Stimulated activated CD8-positive, alpha-beta memory T cell treated with anti-CD3 and anti-CD28 coated beads, Interleukin-7, amount 100 ng/mL, for 24 hours (primary cell): ENCODE measurements at places on chromosomes 4 and X.

- DNase-seq, result no peak
Measured at GRCh38 chr4:183828125-183828524, 77.0 kb upstream of the STOX2 start.

DNA sequence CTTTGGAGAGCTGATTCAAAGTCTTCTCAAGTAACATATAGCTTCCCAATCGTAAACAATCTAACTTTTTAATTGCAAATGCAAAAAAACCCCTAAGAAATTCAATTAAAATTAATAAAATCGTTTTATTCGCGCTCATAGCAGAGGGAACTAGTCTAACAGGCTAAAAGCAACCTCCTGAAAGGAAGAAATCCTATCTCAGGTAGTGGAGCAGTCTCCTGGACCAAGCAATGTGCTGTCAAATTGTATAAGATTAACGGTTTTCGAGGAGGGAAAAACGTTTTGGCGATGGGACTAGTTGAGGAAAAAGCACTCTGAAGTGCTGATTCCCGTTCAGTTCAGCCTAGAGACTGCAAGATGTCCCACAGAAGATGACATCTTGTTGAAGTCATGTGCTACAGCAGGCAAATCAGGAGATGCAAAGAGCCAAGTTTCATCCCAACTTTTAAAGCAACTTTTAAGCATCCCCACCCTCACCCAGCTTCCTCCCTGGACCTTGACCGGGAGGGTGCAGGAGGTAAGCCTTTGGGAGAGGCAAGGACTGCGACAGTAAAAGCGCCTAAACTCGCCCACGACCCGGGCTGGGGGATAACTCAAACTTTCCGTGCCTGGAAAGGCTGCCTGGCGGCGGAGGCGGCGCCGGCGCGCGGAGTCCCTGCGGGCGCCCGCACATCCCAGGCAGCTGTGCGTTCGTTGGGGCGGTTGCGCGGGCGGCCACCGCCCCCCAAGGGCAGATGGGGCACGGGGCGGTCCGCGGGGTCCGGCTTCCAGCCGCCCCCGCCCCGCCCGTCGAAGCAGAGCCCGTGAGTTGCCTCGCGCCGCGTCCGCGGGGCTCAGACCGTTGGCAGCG lies 784 bp downstream of the MAP7D3 start:
- no peak for DNase-seq

- DNase-seq, result no peak
Measured at GRCh38 chr4:164748375-164748774, 5.6 kb upstream of the SMIM31 start.

GRCh38 chr4:110154582-110154981 lies 43.8 kb downstream of the ELOVL6 start:
- no peak for DNase-seq

GRCh38 chr4:76199664-76200211 lies 13.9 kb downstream of the SCARB2 start:
- no peak for DNase-seq

- no peak for DNase-seq
Measured at GRCh38 chrX:16137416-16138107, 14.2 kb downstream of the GRPR start.

DNA sequence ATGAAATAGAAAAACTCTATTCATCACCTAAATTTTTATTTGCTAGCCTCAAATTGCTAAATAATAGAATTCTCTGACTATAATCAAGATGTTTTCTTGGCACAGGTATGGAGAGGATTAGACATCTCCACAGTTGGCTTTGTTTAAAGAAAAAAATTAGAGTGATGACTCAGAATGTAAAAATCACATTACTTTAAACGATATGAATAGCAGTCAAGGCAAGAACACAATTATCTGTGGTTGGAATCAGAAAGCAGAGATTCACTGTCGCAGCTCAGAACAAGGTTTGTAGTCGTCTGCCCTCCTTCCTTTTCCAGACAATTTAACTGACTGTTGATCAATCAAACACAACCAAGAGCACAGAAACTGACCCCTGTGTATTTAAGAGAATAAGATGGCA lies 32.2 kb upstream of the CCKAR start:
- DNase-seq, result no peak

GRCh38 chrX:128928636-128929035 lies 594.7 kb downstream of the SMARCA1 start:
- DNase-seq, result no peak
